ENCODE measurements at places on chromosomes 16 and 17.

DNA sequence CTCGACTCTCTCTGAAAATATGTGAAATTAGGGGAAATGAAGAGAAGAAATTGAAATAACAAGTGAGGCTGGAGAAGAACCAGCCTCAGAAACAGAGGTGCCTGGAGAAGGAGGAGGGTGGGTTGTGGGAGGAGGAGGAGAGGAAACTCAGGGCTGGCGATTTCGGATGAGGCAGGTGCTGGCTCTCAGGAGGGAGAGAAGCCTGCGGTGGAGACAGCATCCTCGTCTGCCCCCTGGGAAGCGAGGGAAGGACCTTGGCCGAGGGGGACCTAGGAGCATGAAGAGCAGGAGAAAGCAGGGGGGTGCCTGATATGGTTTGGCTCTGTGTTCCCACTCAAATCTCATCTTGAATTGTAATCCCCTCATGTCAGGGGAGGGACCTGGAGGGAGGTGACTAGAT is 264.7 kb upstream of the TNRC6C start:
- no peak for DNase-seq

GRCh38 chr16:84499638-84500037 is 4.8 kb downstream of the MEAK7 start:
- no peak for DNase-seq

GRCh38 chr16:61858988-61859387 is 177.2 kb downstream of the CDH8 start:
- DNase-seq: no peak

DNA sequence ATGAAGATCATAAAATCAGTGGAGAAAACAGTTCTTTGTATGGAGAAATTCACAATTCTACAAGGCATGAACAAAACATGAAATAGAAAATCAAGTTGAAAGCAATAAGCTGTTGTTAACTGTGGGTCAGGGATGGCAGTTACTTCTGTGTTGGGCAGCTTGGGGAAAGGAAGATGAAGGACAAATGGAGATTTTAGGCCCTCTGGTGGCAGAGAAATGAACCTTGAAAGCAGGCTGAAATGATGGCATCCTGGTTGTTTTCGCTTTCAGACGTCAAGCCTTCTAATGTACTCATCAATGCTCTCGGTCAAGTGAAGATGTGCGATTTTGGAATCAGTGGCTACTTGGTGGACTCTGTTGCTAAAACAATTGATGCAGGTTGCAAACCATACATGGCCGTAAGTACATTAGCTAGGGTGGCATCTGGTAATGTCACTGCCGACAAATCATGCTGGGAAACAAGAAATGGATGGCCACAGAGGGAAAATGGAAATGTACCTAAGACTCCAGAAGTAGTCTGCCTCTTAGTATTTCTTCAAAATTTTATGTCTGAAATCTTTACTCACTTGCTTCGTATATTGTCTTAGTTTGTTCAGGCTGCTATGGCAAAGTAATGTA is 108.9 kb downstream of the MAP2K6 start:
- DNase-seq: peak; percentile 46

- DNase-seq: no peak
Observed at GRCh38 chr16:51967646-51968045, 579.3 kb downstream of the TOX3 start.

DNA sequence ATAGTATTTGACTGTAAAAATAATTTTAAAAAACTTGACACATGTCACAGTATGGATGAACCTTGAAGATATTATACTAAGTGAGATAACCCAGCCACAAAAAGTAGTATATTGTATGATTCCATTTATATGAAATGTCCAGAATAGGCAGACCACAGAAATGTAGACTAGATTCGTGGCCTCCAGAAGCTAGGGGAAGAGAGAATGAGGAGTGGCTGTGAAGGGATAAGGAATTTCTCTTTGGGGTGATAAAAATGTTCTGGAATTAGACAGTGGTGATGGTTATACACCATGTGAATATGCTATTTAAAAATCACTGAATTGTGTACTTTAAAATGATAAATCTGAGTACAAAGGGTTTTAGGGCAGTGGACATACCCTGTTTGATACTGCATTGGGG is 253.1 kb upstream of the DYNLRB2 start:
- DNase-seq: no peak

All from NCI-H526 treated with DMSO at 0.1 percent for 48 hours (cell line).